ENCODE measurements at places on chromosomes 1 and 21. TPM values are rescaled to one million over a fixed set of nuclear protein-coding genes. Genes with fewer than 3 reads are reported as not detected.

DNA sequence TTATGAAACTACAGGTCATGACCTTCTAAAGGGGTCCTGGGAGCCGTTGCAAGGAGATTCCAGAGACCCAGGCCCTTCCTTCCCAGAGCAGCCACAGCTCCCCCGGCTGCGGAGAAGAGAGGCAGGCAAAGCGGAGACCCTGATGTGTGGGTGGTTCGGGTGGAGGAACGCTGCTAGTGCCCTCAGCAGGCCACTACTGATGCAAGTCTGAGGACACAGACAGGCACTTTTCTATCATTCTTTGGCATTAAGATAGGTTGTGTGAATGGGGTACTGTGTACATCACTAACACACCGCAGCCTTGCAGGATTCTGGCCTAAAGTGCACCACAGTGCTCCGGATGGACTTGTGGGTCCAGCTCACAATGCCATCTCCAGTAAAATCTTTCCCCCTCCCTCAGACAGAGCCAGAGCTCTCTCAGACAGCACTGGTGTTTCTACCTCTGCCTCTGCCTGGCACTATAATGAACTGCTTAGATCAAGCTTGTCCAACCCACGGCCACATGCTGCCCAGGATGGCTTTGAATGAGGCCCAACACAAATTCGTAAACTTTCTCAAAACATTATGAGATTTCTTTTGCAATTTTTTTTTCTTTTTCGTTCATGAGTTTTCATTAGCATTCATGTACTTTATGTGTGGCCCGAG lies 121.4 kb downstream of the TGFBR3 start:
- H3K4me1 ChIP-seq = peaks cover 39% of the 10 kb centered on the region
- no peaks in the 10 kb centered on the region for H3K27me3 ChIP-seq
- no peak overlapping the region for H3K4me3 ChIP-seq

DNA sequence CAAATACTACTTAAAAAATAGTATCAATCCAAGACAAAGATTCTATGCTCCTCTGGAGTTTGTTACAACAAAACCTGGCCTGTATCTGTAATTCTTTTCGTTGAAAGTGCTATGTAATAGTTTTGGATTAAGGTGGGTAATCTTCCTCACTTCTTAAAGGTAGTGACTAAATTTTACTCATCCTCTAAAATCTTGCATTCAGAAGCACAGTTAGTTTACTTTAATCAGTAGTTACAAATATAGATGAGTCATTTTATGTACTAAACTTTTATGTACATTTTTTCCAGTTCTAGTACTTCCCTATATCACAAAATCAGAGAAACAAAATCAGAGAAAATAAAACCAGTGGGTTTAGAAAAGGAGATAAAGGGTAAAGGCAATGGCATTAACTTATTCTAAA lies 51.3 kb downstream of the ZNHIT6 start:
- H3K4me1 ChIP-seq = peaks cover 5% of the 10 kb centered on the region
- H3K27me3 ChIP-seq = no peaks in the 10 kb centered on the region
- H3K4me3 ChIP-seq = no peak overlapping the region
- no peak overlapping the region for H3K27ac ChIP-seq

The CYP4A11 gene
- total RNA-seq = not detected

GRCh38 chr1:23200883-23201282 lies 16.4 kb downstream of the HTR1D start:
- no peak overlapping the region for H3K27ac ChIP-seq
- DNase-seq = no peak
- no peak overlapping the region for H3K4me3 ChIP-seq
- peaks cover 6% of the 10 kb centered on the region for H3K27me3 ChIP-seq
- H3K36me3 ChIP-seq = no peaks in the 10 kb centered on the region

DNA sequence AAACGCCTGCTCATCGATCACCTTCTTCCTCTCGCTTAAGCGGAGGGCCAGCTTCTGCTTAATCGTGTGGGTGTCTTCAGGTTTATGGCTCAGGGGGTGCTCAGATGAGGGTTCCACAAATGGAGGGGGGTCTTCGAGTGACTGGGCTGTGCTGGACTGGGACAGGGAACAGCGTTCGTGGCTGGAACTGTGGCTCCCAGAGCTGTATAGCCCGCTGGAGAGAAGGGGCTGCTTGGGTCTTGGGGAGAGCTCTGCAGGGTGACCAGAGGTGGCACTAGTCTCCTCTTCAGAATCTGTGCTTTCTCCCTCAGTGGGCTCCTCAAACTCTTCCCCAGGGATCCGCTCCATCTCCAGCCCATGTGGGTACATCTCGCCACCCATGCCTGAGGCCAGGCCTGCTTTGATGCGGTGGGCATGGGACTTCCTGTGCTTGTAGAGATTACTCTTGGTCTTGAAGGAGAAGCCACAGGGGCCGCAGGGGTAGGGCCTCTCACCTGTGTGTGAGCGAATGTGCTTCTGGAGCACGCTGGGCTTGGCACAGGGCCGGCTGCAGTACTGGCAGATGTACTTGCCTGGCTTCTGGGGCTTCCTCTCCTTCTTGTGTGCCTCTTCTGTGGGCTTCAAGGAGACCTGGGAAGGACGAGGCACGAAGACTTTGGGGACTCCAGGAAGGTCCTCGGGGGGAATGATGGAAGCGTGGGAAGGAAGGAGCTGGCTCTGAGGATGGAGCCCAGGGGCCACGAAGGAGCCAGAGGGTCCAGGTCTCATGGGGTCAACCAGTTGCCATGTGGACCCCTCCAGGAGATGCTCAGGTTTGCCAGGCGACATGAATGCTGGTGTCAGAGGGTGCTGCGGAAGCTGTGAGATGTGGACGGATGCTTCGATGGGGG lies 99.4 kb upstream of the EDN2 start:
- H3K27me3 ChIP-seq = no peaks in the 10 kb centered on the region
- H3K4me3 ChIP-seq = no peak overlapping the region
- peaks cover 41% of the 10 kb centered on the region for H3K36me3 ChIP-seq
- H3K27ac ChIP-seq = no peak overlapping the region
- no peak for DNase-seq

The UBE2U gene
- not detected for total RNA-seq

GRCh38 chr1:185663332-185663731 lies 70.9 kb upstream of the HMCN1 start:
- peaks cover 13% of the 10 kb centered on the region for H3K4me1 ChIP-seq
- no peaks in the 10 kb centered on the region for H3K27me3 ChIP-seq
- DNase-seq = no peak
- H3K36me3 ChIP-seq = peaks cover 4% of the 10 kb centered on the region
- H3K27ac ChIP-seq = no peak overlapping the region

DNA sequence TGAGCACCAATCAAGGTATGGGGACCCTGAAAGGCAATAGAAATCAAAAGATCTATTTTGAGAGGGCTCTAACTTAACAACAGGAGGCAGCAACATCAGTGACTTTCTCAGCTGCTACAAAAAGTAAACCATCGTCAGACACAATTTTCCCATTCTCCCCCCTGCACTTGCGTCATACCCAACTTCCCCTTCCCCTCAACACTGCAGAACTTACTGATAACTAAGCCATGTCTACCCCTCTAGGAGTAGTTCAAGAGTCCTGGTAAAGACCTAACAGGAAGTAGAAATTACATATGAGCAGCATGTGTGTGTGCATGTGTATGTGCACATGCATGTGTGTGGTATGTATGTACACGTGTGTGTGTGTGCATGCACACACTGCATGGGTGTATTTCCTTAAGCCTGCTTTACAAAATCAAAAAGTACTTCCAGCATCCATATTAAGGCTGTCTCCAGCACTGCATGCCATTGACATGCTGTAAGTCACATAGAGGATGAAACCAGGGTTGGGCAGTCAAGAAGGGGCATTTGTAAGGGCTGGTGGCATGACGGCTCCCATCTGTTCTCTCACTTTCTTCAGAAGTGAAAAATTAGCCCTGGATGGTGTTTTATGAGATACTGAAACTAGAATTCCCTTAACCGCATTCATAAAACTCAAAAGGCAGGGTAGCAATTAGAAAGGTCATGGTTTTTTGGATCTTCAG lies 460.1 kb upstream of the RUNX1 start:
- DNase-seq = no peak
- H3K27me3 ChIP-seq = peaks cover 6% of the 10 kb centered on the region
- H3K27ac ChIP-seq = no peak overlapping the region
- H3K4me1 ChIP-seq = peaks cover 22% of the 10 kb centered on the region
- no peak overlapping the region for H3K4me3 ChIP-seq

GRCh38 chr1:45365051-45365450 lies 24.8 kb upstream of the MUTYH start:
- H3K27ac ChIP-seq = no peak overlapping the region
- H3K4me1 ChIP-seq = peaks cover 3% of the 10 kb centered on the region
- no peak overlapping the region for H3K4me3 ChIP-seq
- DNase-seq = no peak
- no peaks in the 10 kb centered on the region for H3K27me3 ChIP-seq

DNA sequence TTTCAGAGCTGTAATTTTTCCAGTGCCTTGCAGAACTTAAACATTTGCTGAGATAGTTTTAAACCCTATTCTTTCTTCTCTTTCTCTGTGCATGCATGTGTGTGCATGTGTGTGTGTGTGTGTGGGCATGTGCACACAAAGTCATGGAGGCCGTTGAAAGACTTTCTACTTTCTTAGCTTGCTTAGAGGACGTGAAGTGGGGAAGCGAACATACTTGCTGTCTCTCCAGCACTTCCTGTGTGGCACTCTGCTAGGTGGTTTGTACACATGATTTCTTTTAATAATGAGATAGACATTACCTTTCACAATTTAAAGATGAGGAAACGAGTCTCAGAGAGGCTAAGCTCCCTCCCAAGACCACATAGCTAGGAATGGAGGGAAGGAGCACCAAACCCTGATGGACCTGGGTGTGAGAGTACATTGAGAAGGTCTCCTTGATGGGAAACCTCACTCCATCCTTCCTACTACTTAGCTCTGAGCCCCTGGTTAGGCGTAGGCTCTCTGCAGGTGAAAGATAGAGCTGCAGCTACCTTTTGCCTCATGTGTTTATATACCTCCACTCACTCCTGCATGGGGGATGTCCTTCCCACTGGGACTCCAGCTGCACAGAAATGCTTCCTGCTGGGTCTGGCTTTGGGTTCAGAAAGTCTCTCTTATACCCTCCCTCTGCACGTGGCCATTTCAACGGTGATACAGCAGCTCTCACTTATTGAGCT lies 101.9 kb upstream of the USP24 start:
- no peak overlapping the region for H3K27ac ChIP-seq
- no peak for DNase-seq
- H3K36me3 ChIP-seq = no peaks in the 10 kb centered on the region
- H3K4me3 ChIP-seq = no peak overlapping the region
- no peaks in the 10 kb centered on the region for H3K4me1 ChIP-seq
- H3K27me3 ChIP-seq = peaks cover 5% of the 10 kb centered on the region

DNA sequence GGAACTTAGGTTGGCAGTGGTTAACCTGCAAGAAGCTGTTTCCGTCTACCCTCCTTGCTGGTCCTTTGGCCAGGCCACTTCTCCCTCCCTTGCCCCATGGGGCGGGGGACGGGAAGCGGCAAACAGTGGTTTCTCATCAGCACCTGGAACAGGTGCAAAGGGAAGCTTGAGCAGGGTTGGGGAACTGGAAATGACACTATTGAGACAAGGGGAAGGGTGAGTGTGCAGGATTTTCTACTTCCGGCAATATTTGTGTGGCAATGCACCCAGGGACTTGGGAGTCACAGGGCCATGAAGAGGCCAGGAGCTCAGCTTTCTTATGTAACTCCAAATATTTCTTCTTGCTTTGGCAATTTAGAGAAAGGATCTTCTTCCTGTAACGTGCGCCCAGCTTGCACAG lies 29.0 kb upstream of the SARS1 start:
- no peak overlapping the region for H3K27ac ChIP-seq
- no peaks in the 10 kb centered on the region for H3K36me3 ChIP-seq
- H3K4me3 ChIP-seq = no peak overlapping the region
- no peaks in the 10 kb centered on the region for H3K27me3 ChIP-seq
- H3K4me1 ChIP-seq = no peaks in the 10 kb centered on the region

DNA sequence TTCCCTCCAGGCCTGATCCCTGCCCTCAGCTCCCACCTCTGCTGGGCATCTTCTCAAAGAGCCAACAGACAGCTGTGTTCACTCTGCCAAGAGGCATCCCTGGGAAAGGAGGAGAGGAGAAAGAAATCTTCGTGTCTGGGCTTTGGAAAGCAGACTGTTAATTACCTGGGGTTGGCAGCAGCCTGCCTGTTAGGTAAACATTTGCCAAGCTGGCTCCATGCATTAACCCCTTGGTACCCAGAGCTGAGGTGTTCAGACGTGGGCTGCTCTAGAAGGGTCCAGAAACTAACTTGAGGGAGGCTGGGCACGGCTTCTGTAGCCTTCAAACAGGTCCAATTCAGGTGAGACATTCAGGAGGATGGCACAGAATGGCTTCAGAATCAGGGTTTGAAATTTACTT lies 8.7 kb upstream of the EXTL1 start:
- no peaks in the 10 kb centered on the region for H3K36me3 ChIP-seq
- no peaks in the 10 kb centered on the region for H3K4me1 ChIP-seq
- no peaks in the 10 kb centered on the region for H3K27me3 ChIP-seq
- DNase-seq = no peak
- no peak overlapping the region for H3K4me3 ChIP-seq

- H3K27ac ChIP-seq = no peak overlapping the region
- H3K27me3 ChIP-seq = no peaks in the 10 kb centered on the region
- H3K4me1 ChIP-seq = no peaks in the 10 kb centered on the region
- no peak overlapping the region for H3K4me3 ChIP-seq
- no peak for DNase-seq
Measured at GRCh38 chr1:61190618-61191432, 108.5 kb downstream of the NFIA start.

- no peak overlapping the region for H3K4me3 ChIP-seq
- no peak overlapping the region for H3K27ac ChIP-seq
- peaks cover 22% of the 10 kb centered on the region for H3K27me3 ChIP-seq
- peaks cover 28% of the 10 kb centered on the region for H3K4me1 ChIP-seq
Measured at GRCh38 chr21:45640888-45641479, 2.5 kb upstream of the PCBP3 start.

The SYT6 gene
- not detected for total RNA-seq

DNA sequence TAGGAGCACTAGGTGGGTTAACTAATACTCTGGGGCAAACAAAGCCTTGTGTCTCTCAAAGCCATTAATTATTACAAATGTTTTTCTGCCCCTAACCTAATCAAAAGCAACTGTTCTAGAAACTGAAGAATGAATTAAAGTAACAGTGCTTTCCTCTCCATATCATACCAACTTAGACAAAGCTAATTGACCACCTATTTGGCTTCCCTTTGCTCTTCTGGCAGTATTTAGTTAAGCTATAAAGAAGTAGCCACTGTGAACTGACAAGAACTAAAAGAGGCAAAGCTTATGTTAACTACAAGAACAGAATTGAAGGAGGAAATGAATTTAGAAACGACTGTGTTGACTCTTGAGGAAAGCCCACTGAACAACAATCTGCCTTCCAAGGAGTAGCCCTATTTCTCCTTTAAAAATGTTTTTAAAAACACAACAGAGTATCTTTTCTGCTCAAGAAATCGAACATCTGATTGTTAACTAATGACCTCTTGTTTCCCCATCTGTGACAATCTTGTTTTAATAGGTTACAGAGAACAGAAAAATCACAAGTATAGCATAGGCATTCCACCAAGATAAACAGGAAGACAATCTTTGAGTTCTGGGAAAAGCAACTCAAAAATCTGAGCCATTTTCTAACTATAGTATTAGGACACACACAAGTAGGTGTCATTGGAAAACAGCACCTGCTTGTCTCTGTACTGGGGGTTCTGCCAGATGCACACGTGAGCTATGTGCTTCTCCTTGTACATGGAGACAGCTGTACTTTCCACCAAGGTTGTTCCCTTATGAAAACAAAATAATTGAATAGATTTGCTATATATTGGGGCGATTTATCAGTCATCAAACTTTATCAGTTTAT lies 3.1 kb upstream of the EGLN1 start:
- peaks cover 22% of the 10 kb centered on the region for H3K27me3 ChIP-seq
- no peak overlapping the region for H3K4me3 ChIP-seq
- peaks cover 11% of the 10 kb centered on the region for H3K4me1 ChIP-seq
- no peak overlapping the region for H3K27ac ChIP-seq
- H3K36me3 ChIP-seq = peaks cover 9% of the 10 kb centered on the region

GRCh38 chr1:181742426-181742825 lies 259.1 kb downstream of the CACNA1E start:
- H3K4me1 ChIP-seq = no peaks in the 10 kb centered on the region
- no peak overlapping the region for H3K4me3 ChIP-seq
- no peaks in the 10 kb centered on the region for H3K36me3 ChIP-seq
- H3K27me3 ChIP-seq = peaks cover 5% of the 10 kb centered on the region
- H3K27ac ChIP-seq = no peak overlapping the region
- DNase-seq = no peak

The CR1 gene
- not detected for total RNA-seq
